ENCODE measurements at places on chromosomes 3 and 15.

DNA sequence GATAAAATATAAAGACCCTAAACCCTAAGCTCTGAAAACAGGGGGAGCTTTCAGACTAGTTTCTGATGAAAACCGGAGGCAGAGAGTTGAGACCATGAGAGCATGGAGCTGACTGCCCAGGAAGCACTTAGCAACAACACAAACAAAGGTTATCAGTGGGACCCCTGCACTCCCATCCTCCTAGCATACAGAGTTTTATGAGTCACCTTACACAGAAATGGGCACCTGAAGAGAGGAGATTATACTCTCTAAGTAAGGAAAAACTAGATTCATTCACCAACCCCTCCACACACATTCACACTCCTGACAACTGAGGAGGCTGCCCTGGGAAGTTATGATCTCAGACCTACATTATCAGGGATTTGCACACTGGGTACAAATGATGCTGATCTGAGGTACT is 261.7 kb downstream of the ULK4 start:
- DNase-seq: no peak

DNA sequence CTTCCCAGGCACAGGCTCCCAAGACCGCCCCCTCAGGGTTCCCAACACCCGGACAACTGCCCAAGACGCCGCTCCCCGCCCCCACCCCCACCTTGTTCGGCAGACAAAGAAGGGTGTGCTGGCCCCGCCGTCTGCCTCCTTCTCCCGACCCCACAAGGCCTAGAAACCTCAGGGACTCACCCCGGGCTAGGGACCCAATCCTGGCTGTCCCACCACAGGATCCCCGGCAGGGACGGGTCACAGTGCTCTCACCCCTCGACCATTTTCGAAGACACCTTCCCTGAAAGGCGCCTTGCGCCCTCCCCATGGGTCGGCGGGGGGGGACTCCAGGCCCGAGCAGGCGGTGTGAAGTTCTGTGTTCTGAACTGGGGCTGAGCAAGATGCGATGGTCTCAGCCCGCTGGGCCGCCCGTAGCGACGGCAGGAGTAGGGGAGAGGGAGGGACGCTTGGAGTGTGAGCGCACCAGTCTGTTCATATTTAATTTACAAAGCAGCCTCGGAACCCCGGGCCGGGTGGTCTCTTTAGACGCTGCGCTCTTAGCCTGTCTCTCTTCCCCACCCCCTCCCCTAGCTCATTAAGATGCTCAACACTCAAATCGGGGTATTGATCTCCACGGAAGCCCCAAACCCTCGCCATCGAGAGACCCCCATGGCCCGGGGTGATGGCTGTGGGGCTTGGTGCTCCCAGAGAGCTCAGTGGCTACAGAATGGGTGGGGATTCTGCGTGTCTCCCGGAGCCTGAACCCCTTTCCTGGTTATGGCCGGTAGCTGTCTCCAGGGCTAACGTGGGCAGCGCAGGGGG is 1.4 kb upstream of the ISLR2 start:
- DNase-seq: no peak

DNA sequence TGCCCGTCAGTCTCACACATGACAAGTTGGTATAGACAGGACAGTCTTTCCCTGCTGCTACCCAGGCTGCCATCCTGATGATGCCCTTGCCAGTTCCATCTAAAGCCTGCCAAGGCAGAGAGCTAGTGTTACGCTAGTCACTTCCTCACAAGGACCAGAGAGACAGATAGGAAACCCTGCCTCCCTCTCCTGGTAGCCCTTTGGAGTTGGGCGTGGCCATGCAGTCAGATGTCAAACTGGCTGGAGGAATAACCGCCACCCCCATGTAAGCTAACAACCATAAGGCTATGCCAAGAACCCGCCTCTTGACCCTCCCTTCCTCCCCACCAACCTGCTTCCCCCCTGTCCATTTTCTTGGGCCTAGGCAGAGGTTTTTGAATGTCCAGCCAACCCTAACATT is 2.8 kb downstream of the TMEM115 start:
- DNase-seq: no peak

DNA sequence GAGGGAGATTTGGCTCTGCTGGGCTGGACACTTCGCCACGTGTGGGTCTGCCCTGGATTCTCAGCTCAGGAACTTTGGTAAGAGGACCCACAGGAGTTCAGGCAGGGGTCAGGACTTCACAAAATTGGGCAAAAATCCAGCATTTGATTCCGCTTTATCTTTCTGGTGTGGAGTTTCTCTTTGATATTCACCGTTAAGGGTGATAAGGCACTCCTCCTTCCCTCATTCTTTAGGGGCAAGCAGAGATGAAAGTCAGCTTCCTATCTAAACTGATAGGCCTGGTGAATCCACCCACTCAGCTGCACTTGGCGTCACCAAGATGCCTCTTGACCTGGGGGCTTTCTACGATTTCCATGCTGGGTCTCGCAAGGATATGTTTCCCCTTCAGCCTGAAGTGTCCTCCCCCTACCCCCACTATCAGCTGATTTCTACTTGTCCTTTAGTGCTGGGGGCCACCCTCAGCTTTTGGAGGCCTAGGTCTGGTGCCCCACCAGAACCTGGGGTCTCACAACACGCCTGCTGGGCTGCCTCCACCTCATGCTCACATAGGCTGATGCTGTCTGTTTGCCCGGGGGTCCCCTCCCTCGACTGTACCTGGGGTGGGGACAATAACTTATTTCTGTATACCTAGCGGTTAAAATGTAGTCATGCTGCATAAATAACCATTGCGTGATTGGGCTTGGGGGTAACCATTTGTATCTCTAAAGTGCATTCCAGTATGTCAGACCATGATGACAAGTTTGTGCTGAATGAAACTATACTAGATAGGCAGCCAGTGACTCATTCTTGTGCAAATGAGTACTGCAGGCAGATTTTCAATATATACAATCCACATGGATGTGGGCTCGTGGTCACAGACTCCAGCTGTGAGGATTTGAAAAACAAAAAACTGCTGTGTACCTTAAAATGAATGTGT is 248.3 kb downstream of the ADAMTS17 start:
- DNase-seq: no peak

GRCh38 chr3:159239059-159239458 is 437.2 kb downstream of the MFSD1 start:
- no peak for DNase-seq

- DNase-seq: no peak
Observed at GRCh38 chr3:173676094-173676493, 278.6 kb downstream of the NLGN1 start.

DNA sequence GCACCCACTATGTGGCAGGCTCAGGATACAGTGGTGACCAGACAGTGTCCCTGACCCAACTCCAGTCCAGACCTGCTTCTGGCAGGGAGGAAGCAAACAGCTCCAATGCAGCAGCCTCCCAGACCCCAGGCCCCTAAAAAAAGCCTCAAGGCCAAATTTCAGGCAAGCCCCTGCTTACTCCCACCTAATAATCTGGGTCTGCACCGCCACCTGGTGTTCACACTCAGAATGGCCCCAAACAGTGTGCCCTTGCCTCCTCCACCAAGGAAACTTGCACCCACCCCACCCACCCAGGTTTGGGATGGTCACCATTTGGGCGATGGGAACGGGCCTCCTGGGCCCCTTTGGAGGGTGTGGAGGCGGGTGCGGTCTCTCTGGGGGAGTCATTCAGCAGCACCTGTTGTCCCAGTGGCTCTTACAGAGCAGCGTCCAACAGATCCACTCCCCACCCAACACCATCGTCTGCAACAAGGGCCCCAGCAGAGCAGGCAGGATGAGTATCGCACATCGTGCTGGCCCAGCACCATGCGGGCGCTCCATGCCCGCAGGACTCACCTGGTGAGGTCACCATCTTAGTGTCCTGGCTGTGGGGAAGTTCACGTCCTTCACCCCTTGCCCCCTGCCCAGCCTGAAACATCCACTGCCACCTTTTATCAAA is 17.3 kb downstream of the C3orf18 start:
- DNase-seq: peak; percentile 71

- no peak for DNase-seq
Observed at GRCh38 chr3:134035836-134036235, 6.1 kb upstream of the SLCO2A1 start.

DNA sequence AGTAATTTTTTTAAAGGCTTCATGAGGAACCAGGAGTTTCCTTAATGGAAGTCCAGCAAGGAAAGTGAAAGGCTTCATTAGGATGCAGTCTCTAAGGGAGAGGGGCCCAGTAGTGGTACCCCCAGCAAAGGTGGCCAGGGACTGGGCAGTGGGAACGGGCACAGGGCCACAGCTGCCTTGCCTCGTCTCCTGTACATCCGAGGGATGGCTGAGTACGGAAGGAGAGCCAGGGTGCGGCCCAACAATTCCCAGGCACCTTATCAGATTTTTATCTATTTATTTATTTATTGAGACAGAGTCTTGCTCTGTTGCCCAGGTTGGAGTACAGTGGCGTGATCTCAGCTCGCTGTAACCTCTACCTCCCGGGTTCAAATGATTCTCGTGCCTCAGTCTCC is 14.5 kb downstream of the SEMA3G start:
- no peak for DNase-seq

DNA sequence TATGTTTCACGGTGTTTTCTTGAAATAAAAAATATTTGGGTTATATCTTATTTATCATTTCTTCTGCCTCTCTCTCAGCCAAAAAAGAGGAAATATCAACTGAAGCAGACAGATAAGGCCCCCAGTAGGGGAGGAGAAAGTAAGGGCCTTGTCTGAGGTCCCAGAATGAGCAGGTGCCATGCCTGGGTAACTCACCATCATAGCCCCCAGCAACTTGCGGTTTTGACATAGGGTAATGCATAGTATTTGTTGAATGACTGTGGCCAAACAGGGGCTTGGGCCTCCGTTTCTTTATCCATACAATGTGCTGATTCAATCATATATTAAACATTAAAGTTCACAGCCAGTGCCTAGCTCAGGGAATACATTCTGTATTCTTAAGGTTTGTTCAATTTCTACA is 119.6 kb downstream of the ABI3BP start:
- no peak for DNase-seq
